Stimulated activated CD4-positive, alpha-beta T cell treated with anti-CD3 and anti-CD28 coated beads, Interleukin-2, amount 100 ng/mL, for 24 hours (primary cell): ENCODE measurements at places on chromosomes 4 and X.

DNA sequence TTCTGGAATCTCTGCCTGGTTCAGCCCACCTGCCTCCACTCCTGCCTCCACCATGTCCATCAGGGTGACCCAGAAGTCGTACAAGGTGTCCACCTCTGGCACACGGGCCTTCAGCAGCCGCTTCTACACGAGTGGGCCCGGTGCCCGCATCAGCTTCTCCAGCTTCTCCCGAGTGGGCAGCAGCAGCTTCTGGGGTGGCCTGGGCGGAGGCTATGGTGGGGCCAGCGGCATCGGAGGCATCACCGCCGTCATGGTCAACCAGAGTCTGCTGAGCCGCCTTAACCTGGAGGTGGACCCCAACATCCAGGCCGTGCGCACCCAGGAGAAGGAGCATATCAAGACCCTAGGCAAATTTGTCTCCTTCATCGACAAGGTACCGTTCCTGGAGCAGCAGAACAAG lies 28.4 kb upstream of the GABRA3 start:
- no peak for DNase-seq

DNA sequence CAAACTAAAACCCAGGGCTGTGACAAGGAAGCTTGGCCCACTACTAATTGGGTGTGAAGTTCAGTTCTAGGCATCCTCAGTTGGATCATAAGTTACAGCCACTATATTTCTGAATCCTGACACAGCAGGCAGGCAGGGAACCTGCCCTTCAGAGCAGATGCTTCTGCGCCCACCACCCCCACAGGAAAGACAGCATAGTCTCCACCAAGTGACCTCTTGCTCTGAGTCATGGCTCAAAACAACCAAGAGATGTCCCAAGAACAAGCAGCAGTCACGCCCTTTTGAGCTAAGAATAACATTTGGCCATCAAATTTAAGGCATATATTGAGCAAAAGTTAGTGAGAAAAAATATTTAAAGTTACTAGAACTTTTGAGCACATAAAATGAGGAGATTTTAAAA lies 170.7 kb upstream of the SMARCAD1 start:
- DNase-seq = no peak

DNA sequence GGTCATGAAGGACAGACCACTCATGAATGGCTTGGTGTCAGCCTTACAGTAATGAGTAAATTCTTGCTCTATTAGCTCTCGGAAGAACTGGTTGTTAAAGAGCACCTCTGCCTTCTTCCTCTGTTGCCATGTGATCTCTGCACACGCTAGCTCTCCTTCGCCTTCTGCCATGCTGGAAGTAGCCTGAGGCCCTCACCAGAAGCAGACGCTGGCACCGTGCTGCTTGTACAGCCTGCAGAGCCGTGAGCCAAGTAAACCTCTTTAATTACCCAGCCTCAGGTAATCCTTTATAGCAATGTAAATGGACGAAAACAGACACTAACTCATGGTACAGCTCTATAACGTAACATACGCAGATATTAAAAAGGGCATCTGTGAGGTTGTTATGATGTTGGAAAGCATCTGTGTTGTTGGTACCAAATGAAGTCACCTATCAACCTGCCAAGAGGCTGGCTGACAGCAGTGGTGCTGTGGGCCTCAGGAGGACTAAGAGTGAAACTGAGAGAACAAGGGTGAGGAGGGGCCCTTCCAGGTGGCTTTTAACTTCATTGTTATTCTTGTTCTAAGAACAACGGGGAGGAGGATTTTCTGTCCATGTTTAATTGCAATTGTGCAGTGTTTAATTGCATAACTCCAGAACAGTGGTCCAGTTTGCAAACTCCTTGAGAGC lies 69.2 kb downstream of the CRMP1 start:
- DNase-seq = no peak

DNA sequence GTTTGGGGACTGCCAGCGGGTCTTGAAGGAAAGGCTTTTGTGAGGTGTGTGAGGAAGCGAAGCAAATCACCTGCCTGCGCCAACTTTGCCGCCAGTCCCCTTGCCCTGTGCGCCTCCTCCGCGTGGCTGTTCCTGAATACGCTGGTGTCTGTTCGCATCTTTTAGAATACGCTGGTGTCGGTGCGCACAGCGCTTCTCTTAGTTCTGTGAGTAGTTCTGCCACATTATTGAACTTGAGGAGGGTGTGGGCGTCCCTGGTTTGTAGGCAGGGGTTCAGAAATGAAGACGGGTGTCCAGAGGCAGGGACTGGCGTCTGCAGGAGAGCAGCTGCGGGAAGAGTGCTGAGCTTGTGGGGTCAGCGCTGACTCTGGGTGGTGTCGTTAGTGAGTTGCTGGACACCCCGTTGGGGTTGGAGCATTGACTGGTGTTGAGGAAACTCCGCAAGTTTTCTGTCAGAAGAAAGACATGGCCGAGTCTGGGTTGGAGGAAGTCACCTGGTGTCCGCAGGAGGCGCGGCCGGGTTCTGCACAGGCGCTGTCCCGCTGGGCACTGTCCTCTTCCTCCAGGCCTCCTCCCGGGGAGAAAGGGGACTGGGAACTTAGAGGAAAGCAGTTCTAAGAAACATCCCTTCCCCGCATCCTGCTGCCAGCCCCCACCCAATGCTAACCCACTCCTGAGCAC lies 930 bp downstream of the ZNF718 start:
- DNase-seq = no peak

- DNase-seq = no peak
Observed at GRCh38 chrX:103483720-103484119, 35.6 kb downstream of the RAB40A start.

DNA sequence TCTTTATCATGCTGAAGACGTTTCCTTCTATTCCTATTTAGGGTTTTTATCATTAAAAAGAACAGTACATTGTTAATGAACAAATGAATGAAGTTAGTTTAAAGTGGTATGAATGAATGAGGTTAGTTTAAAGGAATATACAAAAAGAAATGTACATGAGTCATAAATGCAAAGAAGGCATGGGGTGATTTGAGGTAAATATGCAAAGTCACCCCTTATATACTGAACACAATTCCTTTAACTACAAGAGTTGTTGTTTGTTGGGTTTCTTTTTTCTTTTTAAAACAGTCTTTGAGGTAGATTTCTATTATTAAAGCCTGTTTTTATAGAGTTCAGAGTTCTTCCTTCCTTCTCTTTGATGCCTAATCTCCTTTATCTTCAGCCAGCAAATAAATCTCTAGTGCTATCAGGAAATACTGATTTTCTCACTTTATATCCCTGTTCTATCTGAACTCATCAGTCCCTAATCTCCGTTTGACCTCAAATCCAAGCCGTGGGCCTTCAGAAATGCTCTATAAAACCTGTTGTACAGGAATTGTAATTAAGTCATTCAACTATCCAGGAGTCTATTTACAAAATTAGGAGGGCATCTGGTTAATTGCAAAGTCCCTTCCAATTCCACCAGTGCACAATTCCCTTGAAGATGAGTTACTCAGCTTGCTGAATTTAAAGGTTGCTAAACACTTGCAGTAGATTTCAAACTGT lies 31.6 kb upstream of the ABCG2 start:
- DNase-seq = no peak
